NCI-H1417 treated with DMSO at 0.1 percent for 48 hours (cell line): ENCODE measurements at places on chromosomes 6 and 20.

GRCh38 chr6:15524861-15525401, 137.9 kb downstream of the DTNBP1 start:
- DNase-seq: no peak

- no peak for DNase-seq
These were observed 199.3 kb upstream of the FLRT3 start for GRCh38 chr20:14536738-14537137.

DNA sequence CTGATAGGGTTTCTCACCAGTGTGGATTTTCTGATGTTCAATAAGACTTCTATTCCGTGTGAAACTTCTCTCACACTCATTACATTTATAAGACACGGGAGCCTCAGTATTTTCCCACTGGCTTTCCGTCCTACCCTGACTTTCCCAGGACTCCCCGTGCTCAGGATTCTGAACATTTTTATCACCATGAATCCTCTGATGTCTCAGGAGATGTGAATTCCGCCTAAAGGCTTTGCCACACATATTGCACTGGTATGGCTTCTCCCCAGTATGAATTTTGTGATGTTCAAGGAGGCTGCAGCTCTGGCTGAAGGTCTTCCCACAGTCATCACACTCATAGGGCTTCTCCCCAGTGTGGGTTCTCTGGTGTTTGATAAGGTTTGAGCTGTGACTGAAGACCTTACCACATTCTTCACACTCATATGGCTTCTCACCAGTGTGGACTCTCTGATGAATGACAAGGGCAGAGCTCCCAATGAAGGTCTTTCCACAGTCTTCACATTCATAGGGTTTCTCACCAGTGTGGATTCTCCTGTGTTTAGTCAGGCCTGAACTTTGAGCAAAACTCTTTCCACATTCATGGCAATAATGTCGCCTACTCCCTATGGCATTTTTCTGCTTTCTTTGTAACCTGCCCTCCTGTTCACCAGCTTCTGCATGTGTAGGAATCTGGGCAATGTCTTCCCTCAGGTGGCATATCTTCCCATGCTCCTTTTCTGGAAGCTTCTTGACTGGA, 6.7 kb downstream of the ZKSCAN4 start:
- no peak for DNase-seq

GRCh38 chr6:157145656-157146285, 177.5 kb downstream of the TMEM242 start:
- DNase-seq: no peak

- no peak for DNase-seq
These were observed 40.6 kb downstream of the MTFR2 start for GRCh38 chr6:136209496-136209895.

DNA sequence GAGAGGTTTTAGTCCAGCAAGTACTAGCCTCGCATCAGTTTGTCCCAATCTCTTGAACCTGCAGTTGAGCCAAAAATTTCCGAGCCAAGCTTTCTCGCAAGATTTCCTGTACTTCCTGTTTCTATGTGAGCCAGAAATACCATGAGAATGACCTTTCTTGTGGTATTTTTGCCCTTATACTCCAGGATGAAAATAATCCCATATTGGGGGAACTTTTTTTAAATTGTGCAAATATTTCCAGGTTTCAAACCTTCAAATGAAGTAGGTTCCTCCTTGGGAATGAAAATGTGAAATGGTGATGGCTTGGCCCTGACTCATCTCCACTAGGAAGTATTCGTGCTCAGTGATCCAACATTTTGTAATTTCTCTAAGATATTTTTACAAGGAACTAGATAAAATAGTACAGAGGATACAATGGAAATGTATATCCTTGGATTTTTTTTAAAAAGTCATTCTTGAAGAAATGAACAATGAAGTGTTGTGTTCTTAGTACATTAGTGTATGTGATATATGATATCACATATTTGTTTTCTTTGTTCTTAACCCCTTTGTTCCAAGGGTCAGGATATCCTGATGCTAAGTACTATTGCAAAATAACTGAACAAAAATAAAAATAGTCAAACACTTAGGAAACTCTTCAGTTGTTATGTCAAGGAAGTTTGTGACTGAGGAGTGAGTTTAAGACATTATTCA, 184.0 kb downstream of the PDE7B start:
- DNase-seq: no peak

DNA sequence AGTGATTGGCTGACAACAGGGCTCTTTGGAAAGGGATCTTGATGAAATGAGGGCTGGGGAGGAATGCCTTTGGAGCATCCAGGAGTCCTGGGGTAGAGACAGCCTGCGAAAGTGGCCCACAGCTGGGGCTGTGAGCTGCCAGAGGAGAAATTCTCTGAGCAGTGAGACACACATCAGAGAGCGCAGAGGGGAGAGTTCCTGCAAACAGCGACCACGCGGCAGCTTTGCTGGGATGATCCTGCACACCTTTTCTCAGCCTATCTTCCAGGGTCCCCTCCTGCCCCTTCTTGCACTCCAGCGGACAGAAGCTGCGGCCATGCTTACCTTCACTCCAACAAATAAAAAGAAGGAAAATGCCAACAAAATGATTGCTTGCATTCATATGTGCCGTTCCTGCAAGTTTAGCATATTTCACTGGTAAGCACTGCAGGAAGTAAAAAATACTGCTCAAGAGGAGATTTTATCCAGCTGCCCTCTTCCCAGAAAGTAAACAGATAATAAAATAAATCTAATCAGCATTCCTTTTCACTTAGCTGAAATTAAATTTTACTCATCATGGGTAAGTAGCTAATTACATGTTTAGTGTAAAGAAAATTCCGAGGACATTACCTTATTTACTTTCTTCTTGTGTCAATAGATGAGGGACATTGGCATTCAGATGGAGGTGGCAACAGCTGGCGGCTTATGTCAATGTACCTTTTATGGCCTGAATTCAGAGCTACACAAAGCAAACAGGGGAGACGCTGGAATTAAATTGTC, 339.9 kb upstream of the ARID1B start:
- DNase-seq: peak; percentile 77

- DNase-seq: no peak
These were observed at the start of gene VSTM2L for GRCh38 chr20:37902504-37903313. TSS of gene VSTM2L (plus strand) at chr20:37903127. CDS start at chr20:37903351, 224 bp downstream.

- DNase-seq: peak; percentile 95
These were observed 128.8 kb downstream of the DHX35 start for GRCh38 chr20:39090906-39091305.

DNA sequence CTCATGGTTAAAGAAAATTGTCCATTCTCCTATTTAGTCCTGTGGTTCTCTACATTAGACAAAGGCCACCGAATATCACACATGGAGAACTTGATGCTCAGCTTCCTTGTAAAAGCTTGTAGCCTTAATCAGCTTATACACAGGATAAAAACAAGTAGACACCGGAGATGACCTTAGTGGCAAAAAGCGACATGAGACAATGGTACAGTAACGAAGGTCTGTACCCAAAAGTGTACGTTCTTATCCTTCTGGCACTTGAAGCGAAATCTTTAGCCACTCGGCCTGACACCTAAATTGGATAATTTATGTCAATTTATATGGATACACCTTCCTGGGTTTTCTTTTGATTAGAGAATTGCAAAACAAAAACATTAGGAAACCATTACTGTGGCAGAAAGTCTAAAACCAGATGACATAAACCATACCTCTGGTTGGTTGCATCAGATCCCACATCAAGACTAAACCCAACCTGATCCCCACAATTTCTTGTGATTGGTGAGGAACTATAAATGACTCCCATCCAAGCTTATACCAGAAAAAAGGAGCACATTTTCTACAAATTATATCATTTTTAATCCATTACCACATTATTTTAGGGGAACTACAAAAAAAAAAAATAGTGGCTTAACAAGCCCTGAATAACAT, 6.1 kb downstream of the RBM39 start:
- DNase-seq: no peak

GRCh38 chr6:150004101-150004782, 21.1 kb downstream of the RAET1L start:
- no peak for DNase-seq

DNA sequence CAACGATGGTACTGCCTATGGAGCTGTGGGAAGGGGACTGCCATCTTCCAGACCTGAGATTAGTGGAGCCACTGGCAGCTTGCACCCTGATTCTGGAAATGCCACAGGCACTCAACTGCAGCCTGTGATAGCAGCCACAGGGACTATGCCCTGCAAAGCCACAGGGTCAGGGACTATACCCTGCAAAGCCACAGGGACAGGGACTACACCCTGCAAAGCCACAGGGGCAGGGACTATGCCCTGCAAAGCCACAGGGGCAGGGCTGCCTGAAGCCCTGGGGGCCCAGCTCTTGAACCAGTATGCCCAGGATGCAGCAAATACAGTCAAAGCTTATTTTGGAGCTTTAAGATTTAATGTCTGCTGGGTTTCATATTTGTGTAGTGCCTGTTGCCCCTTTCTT, 346.6 kb downstream of the C6orf118 start:
- DNase-seq: no peak

DNA sequence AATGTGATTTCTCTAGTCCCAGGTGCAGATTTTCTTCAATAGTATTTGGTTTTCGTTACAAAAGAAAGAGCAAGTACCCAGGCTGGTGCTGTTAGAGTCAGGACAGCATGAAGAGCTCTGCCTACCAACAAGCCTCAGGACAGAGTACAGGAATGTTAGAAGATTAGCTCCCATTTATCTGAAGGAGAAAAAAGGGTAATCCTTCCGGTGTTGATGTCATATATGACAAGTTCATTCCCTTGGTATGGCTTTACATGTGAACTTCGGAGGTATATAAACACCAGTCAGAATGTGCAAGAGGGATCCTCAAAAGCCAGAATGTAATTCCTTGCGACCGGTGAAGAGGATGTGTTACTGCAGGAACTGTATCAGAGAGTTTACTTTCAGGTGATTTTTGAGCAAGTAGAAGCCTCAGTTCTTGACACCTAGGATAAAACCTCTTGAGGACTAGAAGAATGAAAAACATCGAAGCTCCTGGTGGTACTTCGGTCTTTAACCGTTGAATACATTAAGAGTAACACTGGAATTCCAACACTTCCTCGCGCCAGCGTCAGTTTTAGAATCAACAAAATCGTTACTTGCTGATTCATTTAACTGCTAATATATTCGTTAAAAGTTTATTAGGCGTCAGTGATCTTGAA, 194.2 kb upstream of the ZNF184 start:
- no peak for DNase-seq

- no peak for DNase-seq
These were observed 60.8 kb downstream of the OGFRL1 start for GRCh38 chr6:71349395-71349794.

- no peak for DNase-seq
These were observed 13.8 kb downstream of the SLC2A4RG start for GRCh38 chr20:63753381-63753780.

- DNase-seq: no peak
These were observed 559.4 kb upstream of the MANEA start for GRCh38 chr6:95017922-95018321.

- no peak for DNase-seq
These were observed 50.2 kb downstream of the ARHGAP18 start for GRCh38 chr6:129659590-129660345.

DNA sequence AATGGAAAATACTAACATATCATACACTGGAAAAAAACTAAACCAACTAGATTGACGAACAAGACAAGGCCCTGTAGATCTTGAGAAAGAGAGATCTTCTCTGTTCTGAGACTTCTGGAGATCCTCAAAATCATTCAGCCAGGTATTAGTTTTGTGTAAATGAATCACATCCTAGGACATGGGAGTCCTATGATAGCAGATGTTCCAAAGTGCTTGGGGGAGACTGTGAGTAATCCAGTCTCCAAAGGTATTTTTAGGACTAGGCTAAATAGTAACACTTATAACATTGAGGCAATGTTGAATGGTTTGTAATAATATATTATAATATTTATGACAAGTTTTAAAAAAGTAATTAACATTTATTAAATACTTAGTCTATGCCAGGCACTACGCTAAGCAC, 275.0 kb downstream of the BTBD9 start:
- DNase-seq: no peak

DNA sequence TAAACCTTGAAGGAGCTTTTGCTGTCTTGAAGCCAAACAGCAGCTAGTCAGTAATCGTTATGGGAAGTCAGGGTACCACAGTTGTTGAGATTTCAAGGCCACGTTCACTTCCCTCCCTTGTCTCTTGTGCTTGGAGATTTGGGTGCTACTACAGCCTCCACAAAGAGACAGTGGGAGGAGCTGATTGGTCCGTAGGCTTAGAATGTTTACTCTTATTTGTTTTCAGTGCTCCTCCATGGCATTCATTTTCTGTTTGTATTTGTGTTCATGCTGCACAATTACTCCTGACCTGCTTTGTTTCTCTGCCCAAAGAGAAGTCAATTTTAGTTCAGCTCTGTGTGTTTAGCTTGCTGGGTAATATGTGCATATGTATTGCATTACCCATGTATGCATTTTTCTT, 147.7 kb downstream of the PRL start:
- no peak for DNase-seq

GRCh38 chr6:50831186-50831585, 12.5 kb downstream of the TFAP2B start:
- no peak for DNase-seq

- no peak for DNase-seq
These were observed 17.4 kb upstream of the AKAP7 start for GRCh38 chr6:131117878-131118277.

DNA sequence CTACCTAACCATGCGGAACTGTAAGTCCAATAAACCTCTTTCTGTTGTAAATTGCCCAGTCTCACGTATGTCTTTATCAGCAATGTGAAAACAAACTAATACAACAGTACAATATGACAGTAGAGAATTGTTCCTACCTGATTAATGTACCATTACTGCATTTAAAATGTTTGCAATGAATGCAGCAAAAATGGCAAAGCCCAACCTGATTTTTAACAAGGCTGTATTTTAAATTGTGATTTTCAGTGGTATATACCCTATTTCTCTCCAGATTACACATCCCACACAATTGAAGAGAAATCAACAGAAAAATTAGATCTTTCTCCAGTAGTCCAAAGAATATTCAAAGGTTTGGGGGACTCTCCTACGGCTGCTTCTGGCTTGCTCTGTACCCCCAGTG, 3.3 kb upstream of the PCSK2 start:
- no peak for DNase-seq

- DNase-seq: peak; percentile 88
These were observed 18.9 kb downstream of the PERP start for GRCh38 chr6:138088326-138088762.

- no peak for DNase-seq
These were observed 32.8 kb downstream of the DYNLT1 start for GRCh38 chr6:158611541-158612370.

GRCh38 chr6:71727632-71728294, 158.6 kb upstream of the RIMS1 start:
- DNase-seq: no peak

DNA sequence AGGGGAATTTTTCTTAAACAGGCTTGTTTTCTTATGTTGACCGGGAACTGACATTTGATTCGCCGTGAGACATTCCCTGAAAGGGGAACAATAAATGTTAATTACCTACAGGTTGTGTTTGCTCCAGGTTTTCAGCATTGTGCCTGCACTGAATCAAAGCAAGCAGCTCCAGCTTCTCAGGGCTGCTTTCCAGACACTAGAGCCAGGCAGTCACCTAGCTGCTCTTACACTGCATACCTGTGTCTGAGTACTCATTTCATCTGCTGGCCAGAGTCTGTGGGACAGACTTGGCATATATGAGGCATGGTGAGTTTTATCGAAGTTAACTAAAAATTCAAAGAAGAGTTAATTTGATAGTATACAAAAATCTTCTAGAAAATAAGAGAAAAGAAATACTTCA, 951.8 kb upstream of the MAP3K7 start:
- DNase-seq: no peak
